Fibroblast of upper back skin (primary cell): ENCODE measurements at places on chromosomes 2 and 18.

GRCh38 chr2:199370150-199370780 lies 87.5 kb downstream of the SATB2 start:
- peak; percentile 42 for DNase-seq

DNA sequence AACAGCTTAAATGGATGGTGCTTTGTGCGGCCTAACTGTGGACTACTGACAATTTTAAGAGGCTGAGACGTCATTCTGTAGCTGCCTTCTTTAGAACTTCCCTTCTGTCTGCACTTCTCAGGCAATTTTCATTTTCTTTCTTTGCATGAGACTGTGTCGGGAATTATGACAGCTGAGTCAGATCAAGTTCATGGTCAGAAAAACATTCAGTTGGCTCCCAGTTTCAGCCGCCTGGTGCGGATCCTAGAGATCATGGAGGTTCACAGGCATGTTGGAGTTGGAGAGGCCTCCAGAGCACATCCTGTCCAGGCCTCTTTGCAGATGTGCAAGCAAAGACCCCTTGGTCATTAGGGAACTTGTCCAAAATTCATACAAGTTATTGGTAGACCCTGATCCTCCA lies 135.0 kb downstream of the TANC1 start:
- DNase-seq = no peak

DNA sequence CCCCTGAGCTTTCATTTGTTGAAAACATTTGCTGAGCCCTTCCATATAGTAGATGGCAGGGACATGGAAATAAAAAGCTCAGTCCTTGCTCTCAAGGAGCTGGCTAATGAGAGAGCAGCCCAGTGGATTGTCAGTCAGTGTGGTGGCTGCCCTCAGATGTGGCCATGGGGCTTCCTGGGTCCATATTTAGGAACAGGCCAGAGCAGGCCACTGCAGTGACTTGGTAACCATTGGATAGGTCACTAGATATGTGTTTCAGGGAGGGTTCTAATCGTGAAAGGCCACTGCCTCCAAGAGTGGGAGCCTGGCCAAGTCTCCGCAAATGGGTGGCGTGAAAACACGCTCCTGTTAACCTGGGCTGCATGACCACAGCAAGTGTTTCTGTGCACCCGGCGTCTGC lies 37.4 kb downstream of the NPAS2 start:
- no peak for DNase-seq

DNA sequence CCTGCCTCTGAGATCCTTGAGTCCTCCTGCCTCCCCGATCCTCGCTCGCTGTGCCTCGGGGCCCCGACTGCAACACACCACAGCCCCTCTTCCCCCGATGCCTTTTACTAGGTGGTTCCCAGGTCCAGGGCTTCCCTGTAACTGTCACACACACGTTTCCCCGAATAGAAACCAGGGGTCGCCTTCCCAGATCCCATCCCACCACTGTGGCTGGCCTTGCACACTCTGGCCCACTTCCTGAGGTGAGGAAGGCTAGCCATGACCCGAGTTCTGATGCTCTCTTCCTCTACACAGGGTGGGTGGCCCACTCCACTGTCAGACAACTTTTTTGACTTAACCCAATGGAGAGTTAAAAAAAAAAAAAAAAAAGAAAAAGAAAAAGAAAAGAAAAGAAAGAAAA lies 139.6 kb upstream of the ASB18 start:
- DNase-seq = no peak

DNA sequence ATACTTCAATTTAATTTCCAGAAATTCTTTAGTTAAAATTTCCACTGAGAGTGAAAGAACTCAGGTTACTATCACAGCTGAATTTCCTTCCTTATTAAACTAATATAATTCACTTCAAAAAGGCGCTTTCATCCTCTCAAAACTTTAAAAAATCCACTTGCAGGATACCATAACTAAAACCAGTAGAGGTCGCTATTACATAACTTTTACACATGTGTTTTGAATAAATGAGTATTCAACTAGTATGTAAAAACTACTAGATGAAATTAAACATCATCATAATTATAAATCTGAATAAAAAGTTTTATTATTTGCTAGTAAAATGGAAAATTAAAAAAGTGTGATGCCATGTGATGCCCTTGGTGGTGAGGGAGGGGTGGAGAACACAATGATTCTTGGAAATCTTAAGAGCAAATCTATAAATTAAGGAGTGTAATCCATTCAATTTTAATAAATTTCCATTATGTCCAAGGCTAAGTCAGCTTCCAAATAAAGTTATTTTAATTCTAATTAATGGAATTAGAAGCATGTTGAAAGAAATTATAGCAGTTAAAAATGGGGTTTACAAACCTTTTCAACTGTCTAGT lies 61.4 kb downstream of the SOS1 start:
- DNase-seq = peak; percentile 50

- no peak for DNase-seq
These were observed 134.6 kb downstream of the TSN start for GRCh38 chr2:121890041-121890440.

DNA sequence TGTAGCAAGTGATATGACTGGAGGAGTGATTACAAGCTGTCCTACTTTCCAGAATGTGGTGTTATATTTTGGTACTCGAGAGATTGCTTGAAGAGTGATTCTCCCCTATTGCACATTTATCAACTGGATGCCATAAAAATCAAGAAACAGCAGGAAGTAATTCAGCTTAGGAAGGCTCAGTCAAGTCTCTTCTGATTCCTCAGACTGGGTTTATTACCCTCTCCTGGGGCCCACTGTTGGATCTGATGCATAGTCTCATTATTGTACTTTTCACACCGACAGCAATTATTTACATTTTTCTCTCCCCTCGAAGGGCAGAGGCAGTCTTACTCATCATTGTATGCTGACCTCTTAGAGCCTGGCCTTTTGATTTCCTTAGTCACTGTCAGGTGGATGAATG lies 9.3 kb downstream of the NOSTRIN start:
- no peak for DNase-seq

DNA sequence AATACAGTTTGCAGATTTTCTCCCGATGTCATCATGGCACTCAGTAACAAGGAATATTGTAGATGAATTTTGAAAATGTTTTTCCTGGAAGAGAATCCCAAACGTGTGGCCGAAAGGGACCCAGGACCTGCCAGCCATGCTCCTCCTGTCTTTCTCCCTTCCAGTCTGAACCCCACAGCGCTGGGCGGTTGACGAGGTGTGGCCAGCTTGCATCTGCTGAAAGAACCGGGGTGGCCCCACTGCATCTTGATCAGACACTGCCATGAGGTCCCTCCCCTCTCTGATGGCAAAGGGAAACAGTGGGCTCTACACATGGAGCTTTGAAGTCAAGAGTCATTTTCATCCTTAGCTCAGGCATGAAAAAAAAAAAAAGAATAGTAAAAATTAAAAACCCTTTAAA lies 240.3 kb downstream of the AGAP1 start:
- DNase-seq = no peak

DNA sequence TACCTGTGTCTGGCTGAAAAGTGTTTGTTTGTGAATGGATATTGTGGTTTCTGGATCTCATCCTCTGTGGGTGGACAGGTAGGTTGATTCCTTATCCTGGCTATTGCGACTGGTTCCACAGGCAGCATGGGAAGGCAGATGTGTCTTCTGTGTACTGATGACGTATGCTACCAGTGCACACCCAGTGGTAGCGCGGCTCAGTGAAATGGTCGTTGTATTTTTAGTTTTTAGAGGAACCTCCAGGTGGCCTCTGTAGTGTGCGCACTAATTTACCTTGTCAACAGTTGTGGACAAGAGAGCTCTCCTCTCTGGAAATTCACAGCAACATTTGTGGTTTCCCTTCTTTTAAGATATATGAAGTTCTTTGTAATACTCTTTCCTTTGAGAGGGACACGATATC lies 52.5 kb downstream of the CCDC74A start:
- DNase-seq = no peak

DNA sequence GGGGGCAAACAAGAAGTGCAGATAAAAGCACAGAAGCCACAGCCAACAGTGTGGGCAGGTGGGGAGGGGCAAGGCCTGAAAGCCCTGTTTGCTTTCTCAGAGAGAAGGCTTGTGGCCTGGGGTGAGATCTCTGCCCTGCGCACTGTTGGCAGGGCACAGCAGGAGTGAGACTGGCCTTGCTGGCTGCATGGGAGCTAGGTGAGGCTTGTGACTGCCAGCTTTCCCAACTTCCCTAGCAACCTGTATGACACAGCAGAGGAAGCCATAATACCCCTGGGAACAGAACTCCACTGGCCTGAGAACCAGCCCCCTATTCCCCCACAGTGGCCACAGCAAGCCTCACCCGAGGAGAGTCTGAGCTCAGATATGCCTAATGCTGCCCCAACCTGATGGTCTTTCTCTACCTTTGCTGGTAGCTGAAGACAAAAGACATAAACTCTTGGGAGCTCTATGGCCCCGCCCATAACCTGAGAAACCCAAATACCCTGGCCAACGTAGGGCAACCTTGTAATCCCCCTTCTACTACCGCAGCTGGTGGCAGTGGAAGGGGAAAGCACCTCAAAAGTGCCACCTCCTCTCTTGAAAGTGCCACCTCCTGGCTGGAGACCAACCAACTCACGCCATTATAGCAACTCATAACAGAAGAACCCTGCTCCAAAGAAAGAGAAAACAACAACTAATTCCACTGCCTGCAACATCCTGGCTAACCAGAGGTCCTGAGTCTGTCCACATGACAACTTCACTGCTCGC lies 44.4 kb downstream of the LCT start:
- DNase-seq = no peak

GRCh38 chr2:143700865-143701264 lies 571.6 kb downstream of the ARHGAP15 start:
- peak; percentile 87 for DNase-seq

DNA sequence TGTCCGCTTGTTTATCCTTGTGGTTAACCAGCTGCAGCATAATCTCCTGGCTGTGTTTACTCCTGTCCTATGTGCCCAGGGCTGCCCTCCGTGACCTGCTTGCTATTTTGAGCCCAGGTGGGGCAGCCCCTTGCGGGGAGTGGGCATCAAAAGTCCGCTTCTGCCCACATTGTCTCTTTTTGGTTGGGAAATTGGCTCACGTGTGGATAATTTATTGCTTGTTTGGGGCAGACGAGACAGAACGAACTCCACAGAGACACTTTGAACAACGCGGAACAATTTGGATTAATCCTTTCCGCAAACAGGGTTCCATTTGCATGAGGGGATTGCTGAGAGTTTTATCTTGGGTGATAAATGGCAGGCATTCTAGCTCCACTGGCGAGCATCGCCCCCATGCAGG lies 8.1 kb upstream of the CXCR4 start:
- no peak for DNase-seq

DNA sequence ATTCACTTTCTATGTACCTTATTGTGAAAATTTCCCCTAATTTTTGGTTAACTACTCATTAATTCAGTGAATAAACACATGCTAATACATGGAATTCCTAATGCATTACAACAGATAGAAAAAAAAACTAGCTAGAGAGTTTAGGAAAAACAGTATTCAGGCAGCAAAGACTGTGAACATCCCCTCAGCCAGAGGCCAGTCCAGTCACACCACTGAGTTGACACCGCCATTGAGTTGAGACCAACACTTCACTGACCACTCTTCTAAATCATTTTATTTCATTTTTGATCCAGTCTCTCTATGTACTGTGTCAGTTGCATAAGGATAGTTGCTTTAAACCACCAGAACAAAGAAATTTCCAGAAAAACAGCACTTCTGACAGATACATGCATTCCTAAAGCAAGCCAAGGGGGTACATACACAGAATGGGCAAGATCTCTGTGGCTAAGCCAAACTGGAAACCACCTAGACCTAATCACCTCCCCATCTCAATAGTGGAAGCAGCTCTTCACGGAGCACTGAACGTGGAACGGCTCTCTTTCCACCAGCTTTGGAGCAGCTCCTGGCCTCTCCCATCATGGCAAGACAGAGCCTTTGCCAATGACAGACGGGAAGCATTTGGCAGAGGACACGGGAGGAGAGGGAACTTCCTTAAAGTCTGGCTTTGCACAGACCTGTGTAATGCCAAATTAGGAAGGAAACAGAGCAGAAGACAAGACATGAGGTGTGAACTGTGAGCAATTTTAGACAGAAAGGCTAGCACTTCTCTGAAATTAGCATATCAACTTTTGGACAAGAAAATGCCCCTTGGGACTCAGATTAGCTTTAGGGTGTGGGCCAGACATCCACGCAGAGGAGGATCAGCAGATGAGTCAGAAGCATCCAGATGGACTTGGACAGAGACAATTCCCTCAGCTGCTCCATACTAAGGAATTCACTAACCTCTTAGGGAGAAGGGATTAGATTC lies 36.4 kb downstream of the CACNB4 start:
- DNase-seq = peak; percentile 90

DNA sequence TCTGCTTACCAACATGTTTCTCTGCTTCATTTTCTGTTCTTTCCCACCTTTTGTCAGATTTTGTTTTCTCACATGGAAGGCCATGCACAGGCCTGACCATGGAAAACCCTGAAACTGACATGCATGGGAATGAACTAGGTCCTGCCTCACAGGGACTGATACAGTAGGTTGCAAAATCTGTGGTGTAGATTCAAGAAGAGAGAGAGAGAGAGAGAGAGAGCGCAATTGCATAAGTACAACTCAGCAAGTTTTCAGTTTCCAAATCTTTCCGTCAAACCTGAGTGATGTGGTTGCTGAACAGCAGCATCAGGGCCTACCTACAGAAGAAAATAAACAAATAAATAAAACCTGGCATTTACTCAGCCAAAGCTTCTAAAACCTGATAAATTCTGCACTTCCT lies 87.5 kb upstream of the RNF152 start:
- DNase-seq = no peak

GRCh38 chr2:72094701-72095100 lies 53.0 kb downstream of the CYP26B1 start:
- DNase-seq = no peak

DNA sequence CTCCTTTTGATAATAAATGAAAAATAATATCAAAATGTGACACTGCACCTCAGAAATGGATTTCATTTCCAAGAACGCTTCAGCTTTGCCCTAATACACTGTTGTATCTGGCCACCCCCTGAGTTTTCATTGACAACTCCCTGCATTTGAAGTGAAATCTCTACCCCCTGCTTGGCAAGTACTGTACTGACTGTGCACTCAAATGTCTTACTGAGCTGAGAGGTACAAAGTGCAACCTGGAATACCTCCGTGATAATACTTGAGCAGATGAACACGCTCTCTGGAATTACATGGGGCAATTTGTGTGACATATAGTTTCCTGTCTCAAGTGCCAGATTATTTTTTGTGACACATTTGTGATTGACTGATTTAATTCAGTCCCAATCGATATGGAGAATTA lies 231.1 kb downstream of the LRP1B start:
- DNase-seq = no peak

DNA sequence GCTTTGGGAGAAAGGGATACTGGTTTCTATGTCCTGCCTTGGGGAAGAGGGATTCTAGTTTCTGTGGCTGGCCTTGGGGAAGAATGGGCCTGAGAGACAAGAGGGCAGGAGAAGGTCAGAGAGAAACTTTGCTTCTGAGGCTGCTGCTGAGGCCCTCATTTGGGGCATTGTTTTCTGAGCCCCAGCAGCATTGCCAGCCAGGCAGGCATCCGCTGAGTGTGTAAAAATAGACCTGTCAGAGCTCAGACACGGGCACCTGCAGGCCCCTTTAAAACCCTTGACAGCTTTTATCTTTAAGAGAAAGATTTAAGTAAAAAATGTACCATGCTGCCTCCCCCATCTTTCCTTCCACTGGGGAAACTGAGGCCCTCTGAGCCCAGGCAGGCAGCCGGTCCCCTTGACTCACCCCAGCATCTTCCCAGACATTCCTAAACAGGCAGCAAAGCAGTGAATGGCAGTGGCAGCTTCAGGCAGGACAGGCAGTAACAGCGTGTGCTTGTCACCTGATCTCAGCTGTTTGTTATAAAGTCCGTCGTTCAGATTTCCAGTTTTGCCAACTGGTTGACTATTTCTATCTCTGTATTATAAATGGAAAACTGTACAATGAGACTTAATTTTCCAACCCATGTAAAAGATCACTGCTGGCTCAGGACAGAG lies 27.6 kb downstream of the MLPH start:
- no peak for DNase-seq
